Non-pigmented ciliary epithelial cell (primary cell): ENCODE measurements at places on chromosomes 12 and 14.
A peak's percentile ranks its signal among the peaks of the same experiment; 100 is the strongest.

GRCh38 chr12:19431407-19432308, 7.6 kb upstream of the AEBP2 start:
- peak; percentile 74 for DNase-seq

- no peak for DNase-seq
These were observed 280.8 kb downstream of the C12orf75 start for GRCh38 chr12:105611340-105611739.

DNA sequence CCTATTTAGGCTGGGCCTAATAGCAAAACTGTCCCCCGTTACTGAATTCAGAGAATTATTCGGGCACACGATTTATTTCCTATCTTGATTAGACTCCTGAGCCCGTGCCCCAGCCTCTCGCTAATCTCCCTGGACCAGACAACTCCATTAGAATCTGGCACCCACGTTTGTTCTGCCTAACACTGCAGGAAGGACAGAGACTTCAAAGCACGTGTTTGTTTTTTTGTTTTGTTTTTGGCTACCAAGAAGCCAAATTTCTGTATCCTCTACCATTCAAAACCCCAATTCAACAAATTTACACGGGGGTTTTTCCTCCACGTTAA, 4.8 kb downstream of the USP44 start:
- no peak for DNase-seq

- DNase-seq, result no peak
These were observed 6.2 kb downstream of the ANKRD13A start for GRCh38 chr12:110005319-110005973.

DNA sequence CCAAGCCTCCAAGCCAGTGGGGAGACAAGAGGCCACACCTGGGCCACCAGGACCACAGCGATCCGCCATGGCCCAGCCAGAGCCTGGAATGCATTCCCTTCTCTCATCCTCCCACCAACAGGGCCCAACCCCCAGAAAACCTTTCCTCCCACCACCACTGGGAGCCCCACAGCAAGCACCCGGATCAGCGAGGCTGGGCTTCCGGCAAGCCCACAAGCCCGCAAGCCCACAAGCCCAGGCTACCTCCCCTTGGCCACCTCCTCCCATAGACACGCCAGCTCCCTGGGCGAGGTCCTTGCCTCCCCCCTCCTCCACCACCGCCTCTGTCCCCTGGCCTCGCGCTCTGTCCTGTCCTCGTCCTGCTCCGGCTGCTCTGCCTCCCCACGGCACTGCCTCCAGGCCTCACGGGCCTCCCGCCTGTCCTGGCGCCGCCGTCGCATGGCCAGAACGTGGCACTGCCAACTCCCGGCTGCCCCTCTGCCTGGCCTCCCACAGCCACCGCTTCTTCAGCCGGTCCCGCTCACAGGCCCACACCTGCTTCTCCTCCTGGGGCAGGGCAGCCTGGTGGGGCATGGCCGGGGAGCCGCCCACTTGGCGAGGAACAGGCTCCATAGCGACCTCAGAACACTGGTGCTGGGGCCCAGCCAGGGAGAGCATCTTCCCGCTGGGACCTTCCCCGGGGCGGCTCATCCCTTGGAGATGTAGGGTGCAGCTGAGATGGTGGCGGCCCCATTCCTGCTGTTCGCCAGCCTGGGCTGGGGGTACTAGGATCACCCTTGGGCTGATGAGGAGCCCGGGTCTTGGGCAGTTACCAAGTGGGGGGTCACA, 5.6 kb downstream of the CDK2AP1 start:
- no peak for DNase-seq
